Liver (tissue), 10 donors: ENCODE measurements at places on chromosomes 5 and 9.

GRCh38 chr9:133982971-133983720 is 9.0 kb downstream of the VAV2 start:
- H3K27me3 ChIP-seq, result no peaks in the 10 kb centered on the region
- no peak overlapping the region for H3K27ac ChIP-seq
- peaks cover 32% of the 10 kb centered on the region for H3K4me1 ChIP-seq
- no peaks in the 10 kb centered on the region for H3K36me3 ChIP-seq

DNA sequence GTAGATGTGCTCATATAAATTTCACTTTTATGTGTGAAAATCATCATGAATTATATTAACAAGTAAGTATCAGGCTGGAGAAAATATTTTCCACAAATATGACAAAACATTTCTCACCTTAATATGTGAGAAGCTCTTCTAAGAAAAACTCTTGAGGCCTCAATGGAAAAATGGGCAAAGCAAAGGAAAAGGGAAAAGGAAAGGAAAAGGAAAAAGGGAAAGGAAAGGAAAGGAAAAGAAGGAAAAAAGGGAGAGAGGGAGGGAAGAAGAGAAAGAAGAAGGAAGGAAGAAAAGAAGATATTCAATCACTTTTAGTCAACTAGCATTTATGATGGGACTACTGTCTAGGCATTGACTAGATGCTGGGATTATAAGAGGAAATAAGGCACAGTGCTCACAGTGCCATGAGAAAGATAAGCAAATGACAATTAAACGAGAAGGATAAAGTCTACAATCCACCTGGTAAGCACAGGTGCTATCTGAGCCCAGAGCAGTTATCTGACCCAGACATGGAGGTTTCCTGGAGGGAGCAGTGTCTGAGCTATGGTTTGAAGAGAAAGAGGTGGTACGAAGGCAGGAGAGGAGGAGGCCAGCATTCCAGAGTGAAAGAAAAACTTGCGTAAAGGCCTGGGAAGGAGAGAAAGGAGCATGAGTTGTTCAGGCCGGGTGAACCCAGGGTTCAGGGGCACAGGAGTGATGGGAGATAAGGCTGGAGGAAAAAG is 18.3 kb upstream of the ACSL6 start:
- H3K27me3 ChIP-seq, result no peaks in the 10 kb centered on the region
- no peak overlapping the region for H3K27ac ChIP-seq
- no peak overlapping the region for H3K4me3 ChIP-seq
- no peak for DNase-seq
- H3K36me3 ChIP-seq, result no peaks in the 10 kb centered on the region

DNA sequence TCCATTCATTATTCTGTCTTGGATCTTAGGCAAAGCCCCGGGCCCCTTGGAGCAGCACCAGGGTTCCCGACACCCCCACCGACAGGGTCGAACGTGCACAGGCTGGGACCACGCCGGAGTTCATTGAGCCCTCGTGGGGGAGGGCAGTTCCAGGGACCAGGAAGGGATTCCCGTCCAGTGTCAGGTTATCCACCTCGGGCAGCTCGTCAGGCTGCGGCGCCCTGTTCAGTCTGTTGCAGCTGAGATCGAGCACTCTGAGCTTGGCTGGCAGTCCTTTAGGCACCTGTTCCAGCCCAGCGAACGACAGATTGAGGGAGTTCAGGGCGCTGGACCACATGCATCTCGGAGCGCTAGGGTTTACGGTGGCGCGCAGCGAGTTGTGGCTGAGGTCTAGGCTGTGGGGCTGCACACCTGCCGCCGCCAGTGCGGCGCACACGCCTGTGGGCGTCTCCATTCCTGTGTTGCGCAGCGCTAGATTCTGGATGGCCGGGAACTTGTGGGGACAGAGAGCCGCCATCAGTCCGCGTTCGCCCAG is 1.1 kb downstream of the CD14 start:
- H3K4me3 ChIP-seq, result peak overlapping the region; percentile 66
- no peaks in the 10 kb centered on the region for H3K27me3 ChIP-seq

DNA sequence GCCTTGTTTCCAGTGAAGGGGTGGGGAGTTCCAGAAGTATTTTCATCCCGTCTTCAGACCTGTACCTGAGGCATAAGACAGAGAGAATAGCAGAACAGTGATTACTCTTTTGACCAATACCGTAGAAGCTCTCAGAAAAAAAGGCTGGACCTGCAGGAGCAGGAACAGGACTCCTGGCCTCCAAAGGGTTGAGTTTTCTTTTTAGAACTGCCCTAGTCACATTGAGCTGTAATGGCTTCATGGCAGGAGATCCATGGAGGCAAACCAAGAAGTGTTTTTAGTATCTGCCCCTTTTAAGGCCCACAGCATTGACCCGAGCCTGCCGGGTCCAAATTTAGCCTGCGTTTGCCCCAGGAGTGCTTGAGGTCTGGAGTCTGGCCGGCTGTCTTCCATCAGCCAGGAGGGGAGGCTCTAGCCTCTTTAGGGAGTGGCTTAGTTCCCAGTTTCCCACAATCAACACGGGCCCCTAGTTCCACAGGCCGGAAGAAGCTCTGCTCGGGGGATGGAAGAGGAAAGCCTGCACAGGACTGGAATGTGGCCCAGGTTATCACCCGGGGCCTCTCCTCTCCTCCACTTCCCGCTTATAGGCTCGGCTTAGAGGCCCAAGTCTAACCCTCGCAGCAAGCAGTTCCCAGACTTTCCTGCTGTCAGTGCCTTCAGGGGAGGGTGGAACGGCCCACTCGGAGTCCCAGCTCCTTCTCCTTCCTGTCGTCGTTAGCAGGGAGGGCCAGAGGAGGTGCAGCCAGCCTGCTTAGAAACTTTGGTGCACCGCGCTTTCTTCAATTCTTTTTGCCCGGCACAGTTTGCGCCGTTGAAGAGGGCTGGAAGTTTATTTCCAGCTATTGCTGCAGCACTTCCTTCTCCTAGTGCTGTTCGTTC is 80.7 kb downstream of the C9orf152 start:
- DNase-seq, result no peak
- no peaks in the 10 kb centered on the region for H3K27me3 ChIP-seq
- peaks cover 32% of the 10 kb centered on the region for H3K4me1 ChIP-seq
- H3K36me3 ChIP-seq, result no peaks in the 10 kb centered on the region

DNA sequence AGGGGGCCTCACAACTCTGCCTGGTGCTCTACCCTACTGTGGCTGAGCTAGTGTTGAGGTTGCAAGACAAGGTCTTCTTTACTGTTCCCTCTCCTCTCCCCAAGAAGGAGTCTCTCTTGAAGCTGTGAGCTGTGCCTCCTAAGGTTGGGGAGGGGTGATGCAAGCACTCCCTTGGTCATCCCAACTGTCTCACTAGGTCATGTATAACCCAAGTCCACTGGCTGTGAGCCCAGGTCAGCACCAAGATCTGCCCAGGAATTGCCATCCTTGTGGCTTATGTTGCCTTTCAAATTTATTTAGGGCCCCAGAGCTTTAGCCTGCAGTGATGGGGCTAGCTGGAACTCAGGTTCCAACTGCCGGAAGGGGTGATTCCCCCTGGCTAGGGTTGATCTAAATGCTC is 10.3 kb upstream of the YTHDC2 start:
- no peaks in the 10 kb centered on the region for H3K36me3 ChIP-seq
- H3K4me3 ChIP-seq, result no peak overlapping the region
- no peaks in the 10 kb centered on the region for H3K4me1 ChIP-seq

GRCh38 chr5:9149988-9150387 is 395.9 kb downstream of the SEMA5A start:
- H3K27me3 ChIP-seq, result no peaks in the 10 kb centered on the region
- H3K27ac ChIP-seq, result no peak overlapping the region
- H3K4me3 ChIP-seq, result no peak overlapping the region
- no peaks in the 10 kb centered on the region for H3K36me3 ChIP-seq
